ENCODE measurements at places on chromosomes 11 and 22. TPM values are rescaled to one million over a fixed set of nuclear protein-coding genes. Genes with fewer than 3 reads are reported as not detected.

CBLIF gene
- not detected for total RNA-seq

NLRP6 gene
- total RNA-seq = not detected

ARHGAP20 gene
- 1.4 TPM for total RNA-seq

DNAJB7 gene
- total RNA-seq = not detected

RSF1 gene
- 55.1 TPM for total RNA-seq

TBX10 gene
- total RNA-seq = not detected

TMEM121B gene
- 0.37 TPM for total RNA-seq

Measured in endothelial cell of umbilical vein (primary cell).